Eye (tissue), 1 donor: ENCODE measurements at places on chromosomes 2 and 18.

DNA sequence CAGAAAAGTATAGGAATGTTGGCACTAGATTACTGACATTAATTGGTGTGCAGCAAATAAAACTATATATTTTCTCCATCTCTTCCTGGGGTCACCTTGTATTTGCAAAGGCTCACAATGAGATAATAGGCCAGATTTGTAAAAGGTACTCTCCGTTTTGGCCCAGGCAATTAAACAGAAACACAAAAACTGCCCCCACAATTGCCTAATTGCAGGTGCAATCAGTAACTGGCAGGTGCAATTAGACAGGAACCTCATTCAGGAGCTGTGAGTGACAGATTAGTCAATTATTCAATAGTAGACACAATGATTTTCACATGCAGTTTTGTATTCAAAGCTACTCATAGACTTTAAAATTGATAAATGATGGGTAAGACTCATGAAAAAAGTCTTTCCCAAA, 451.4 kb upstream of the ID2 start:
- no peak for DNase-seq

- peak; percentile 66 for DNase-seq
Observed at GRCh38 chr2:113974727-113975126, 84.8 kb downstream of the ACTR3 start.

DNA sequence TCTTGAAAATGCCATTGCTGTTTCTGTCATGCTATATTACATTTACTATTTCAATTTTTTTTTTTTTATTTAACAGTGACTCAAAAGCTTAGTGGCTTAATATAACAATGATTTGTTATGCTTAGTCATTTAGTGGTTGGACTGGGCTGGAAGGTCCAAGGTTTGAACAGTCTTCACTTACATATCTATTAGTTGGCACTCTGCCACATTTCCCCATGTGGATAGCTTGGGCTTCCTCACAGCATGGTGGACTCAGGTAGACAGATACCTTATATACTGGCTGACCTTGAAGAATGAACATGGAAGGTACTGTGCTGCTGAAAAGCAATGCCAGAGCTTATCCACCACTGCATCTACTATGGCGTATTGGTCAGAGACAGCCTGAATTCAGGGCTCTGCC, 909.5 kb upstream of the SOX11 start:
- DNase-seq = no peak

DNA sequence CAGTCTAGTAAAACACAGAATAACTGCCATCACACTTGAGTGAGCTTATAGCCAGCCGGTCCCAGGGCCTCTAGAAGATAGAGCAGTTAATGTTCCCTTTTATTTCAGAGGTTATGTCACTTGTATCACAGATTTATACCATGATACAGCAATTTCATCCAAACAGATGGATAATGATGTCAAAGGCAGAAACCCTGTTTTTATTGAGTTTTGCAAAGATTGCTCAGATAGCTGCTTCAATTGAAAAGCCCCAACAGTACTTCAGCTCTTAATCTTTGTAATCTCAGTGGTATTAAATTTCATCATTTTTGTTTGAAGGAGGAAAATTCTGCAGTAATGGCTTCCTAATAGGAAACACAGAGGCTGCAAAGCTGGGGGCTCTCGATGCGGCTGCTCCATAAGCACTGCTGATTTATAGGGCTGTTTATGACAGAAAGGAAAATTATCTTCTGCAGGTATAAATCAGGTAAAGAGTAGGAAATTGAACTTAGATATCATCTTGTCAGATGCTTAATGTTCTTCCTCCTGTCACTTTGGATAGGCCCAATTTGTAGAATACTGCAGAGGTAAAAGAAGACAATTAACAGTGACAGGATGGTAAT, 112.3 kb downstream of the LNPK start:
- DNase-seq = peak; percentile 73

GRCh38 chr2:43376523-43377198, 150.3 kb upstream of the ZFP36L2 start:
- DNase-seq = no peak
